ENCODE measurements at places on chromosomes 1 and 21. TPM values are rescaled to one million over a fixed set of nuclear protein-coding genes. Genes with fewer than 3 reads are reported as not detected.

SPRR1A gene
- not detected for total RNA-seq

CELF3 gene
- total RNA-seq = not detected

MAN1C1 gene
- total RNA-seq = 4.7 TPM

IL20 gene
- total RNA-seq = not detected

FOXO6 gene
- not detected for total RNA-seq

LCE2B gene
- total RNA-seq = not detected

FAM229A gene
- 2.3 TPM for total RNA-seq

C1QB gene
- total RNA-seq = not detected

LENEP gene
- total RNA-seq = not detected

PDZK1IP1 gene
- not detected for total RNA-seq

S100A2 gene
- total RNA-seq = 3.3 TPM

AKNAD1 gene
- total RNA-seq = not detected

SAMSN1 gene
- 0.15 TPM for total RNA-seq

ITGB2 gene
- not detected for total RNA-seq

PARP1 gene
- total RNA-seq = 104 TPM

AGRN gene
- total RNA-seq = 97.3 TPM

S100A14 gene
- 0.33 TPM for total RNA-seq

RCSD1 gene
- total RNA-seq = 0.87 TPM

NUP210L gene
- 0.15 TPM for total RNA-seq

AMY1A gene
- total RNA-seq = not detected

NECTIN4 gene
- total RNA-seq = under 0.01 TPM

OLFM3 gene
- total RNA-seq = not detected

CHD5 gene
- total RNA-seq = 0.15 TPM

HENMT1 gene
- 2.3 TPM for total RNA-seq

TNFRSF14 gene
- 61.9 TPM for total RNA-seq

DESI2 gene
- 38.2 TPM for total RNA-seq

GBP6 gene
- 0.15 TPM for total RNA-seq

ASH1L gene
- 36.4 TPM for total RNA-seq
